ENCODE measurements at places on chromosomes 5 and 9.
A peak's percentile ranks its signal among the peaks of the same experiment; 100 is the strongest.

- no peak overlapping the region for H3K27ac ChIP-seq
- no peaks in the 10 kb centered on the region for H3K36me3 ChIP-seq
- no peaks in the 10 kb centered on the region for H3K4me1 ChIP-seq
- no peak overlapping the region for H3K4me3 ChIP-seq
- DNase-seq = no peak
Observed at GRCh38 chr5:8598356-8598755, 729.4 kb downstream of the MTRR start.

DNA sequence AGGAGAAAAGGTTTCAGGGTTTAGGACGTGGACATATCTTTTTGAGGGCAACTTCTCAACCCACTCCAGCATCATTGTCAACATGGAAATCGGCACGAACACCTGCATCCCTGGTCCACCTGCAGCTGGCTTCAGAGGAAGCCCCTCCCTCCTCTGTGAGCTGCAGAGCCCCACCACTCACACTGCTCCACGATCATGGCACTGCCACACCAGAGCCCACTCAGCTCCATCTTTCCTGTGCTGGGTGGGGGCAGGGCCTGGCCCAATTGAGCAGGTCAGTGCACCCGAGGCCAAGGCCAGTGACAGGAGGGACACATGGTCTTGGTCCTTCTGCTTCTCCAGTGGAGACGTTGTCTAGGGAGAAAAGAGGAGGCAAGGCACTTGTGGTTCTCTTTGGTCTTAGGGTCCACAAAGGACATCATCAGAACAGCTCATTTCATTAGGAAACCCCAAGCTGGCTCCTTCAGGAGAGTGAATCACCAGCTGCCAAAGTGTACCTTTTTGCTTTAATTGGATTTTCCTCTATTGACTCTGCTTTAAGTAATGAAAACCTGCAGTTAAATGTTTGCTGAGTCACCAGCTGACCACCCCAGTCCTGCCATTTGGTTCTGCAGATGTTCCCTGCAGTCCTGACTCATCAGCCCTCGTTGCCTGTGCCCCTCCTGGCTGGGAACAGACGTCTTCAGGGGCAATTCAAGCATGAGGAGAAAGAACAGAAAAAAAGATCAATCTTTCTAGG, 56.2 kb downstream of the UBE2QL1 start:
- H3K27me3 ChIP-seq = no peaks in the 10 kb centered on the region
- no peaks in the 10 kb centered on the region for H3K4me1 ChIP-seq
- H3K36me3 ChIP-seq = no peaks in the 10 kb centered on the region
- no peak overlapping the region for H3K4me3 ChIP-seq
- no peak overlapping the region for H3K27ac ChIP-seq
- no peak for DNase-seq

DNA sequence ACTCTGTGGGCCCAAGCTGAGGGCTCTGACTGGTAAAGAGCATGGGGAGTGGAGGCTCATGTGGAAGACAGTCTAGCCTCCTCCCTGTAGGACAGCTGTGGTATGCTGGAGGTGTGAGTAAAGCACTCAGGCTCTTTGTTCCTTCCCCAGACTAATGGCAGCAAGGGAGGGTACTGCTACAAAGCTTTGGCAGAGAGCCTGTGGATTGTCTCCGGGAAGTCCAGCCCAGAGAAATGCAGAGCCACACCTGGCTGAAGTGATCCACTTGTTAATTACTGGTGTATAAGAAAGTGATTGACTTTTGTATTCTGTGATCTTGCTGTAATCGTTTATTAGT, 161.7 kb downstream of the OXCT1 start:
- no peaks in the 10 kb centered on the region for H3K36me3 ChIP-seq
- DNase-seq = no peak

DNA sequence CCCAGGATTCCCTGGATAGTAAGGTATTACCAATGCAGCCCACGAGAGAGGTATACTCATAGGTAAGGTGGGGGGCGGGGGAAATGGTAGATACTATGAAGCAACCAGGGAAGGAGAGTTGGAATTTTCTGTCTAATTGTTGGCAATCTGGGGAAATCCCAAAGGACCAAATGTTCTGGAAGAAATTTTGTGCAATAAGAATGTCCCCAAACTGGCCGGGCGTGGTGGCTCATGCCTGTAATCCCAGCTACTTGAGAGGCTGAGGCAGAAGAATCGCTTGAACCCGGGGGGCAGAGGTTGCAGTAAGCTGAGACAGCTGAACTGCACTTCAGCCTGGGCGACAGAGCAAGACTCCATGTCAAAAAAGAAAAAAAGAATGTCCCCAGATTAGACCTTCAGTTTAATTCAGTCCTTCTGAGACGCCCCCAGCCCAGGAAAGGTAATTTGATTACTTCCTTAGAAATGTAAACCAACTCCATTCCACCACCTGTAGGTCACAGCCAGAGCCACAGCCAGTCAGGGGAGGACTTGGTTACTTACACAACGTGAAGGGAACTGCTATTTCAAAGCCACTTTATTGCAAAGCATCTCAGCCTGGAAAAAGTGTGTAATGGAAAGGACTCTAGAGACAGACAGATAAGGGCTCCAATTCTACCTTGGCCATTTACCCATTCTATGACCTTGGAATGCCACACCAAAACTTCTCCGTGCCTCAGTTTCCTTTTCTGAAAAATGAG, 50.0 kb upstream of the KLF4 start:
- no peaks in the 10 kb centered on the region for H3K27me3 ChIP-seq
- H3K4me1 ChIP-seq = peaks cover 10% of the 10 kb centered on the region
- H3K27ac ChIP-seq = peak overlapping the region; percentile 83
- peak; percentile 75 for DNase-seq

DNA sequence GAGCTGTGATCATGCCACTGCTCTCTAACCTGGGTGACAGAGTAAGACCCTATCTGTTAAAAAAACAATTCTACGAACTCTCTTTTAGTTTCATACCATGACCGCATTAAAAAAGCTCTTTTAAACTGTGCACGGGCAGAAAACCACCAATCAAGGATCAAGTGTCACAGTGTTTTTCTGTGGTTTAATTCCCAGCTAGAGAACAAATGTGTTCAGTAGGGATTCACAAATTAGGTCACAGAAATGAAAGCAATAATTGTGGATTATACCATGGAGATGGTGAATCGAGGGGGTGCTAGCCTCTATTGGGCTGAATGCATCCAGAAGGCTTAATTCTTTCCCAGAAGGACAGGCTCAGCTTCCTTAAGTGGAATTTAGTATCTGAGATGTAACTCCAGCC, 79.1 kb downstream of the ATG10 start:
- H3K4me3 ChIP-seq = no peak overlapping the region
- peaks cover 12% of the 10 kb centered on the region for H3K4me1 ChIP-seq
- no peak overlapping the region for H3K27ac ChIP-seq
- no peaks in the 10 kb centered on the region for H3K36me3 ChIP-seq
- H3K27me3 ChIP-seq = no peaks in the 10 kb centered on the region

- H3K4me3 ChIP-seq = no peak overlapping the region
- H3K4me1 ChIP-seq = no peaks in the 10 kb centered on the region
- no peaks in the 10 kb centered on the region for H3K36me3 ChIP-seq
- H3K27me3 ChIP-seq = no peaks in the 10 kb centered on the region
Observed at GRCh38 chr5:25863811-25864210, 1174.6 kb downstream of the CDH9 start.

DNA sequence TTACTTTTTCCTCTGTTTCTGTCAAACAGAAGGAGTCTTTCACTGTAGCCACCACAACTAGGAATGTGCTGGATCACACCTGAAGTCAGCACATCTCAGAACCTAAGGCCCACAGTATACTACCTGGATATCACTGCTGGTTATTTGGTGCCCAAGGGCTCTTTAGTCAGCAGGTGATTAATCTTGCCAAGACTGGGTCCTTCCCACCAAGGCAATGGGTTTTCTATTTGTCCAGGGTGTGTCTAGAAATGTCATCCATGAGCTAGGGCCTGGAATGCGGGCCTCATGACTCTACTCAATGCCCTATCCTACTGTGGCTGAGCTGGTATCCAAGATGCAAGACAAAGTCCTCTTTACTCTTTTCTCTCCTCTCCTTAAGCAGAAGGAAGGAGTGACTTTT, 9.8 kb upstream of the PCDHAC1 start:
- H3K4me3 ChIP-seq = no peak overlapping the region
- no peak overlapping the region for H3K27ac ChIP-seq
- H3K27me3 ChIP-seq = no peaks in the 10 kb centered on the region
- no peaks in the 10 kb centered on the region for H3K36me3 ChIP-seq
- DNase-seq = no peak

GRCh38 chr5:181130832-181131496, at the start of gene OR2V1:
TSS of gene OR2V1 (minus strand) at chr5:181131169. CDS start at chr5:181125304, 5,865 bp downstream.
- no peak within 1 kb of the TSS for H3K4me3 ChIP-seq
- no peak for DNase-seq
- H3K4me1 ChIP-seq = peaks cover 4% of the 10 kb centered on the region
- peaks cover 49% of the 10 kb centered on the region for H3K27me3 ChIP-seq
- no peak within 1 kb of the TSS for H3K27ac ChIP-seq

DNA sequence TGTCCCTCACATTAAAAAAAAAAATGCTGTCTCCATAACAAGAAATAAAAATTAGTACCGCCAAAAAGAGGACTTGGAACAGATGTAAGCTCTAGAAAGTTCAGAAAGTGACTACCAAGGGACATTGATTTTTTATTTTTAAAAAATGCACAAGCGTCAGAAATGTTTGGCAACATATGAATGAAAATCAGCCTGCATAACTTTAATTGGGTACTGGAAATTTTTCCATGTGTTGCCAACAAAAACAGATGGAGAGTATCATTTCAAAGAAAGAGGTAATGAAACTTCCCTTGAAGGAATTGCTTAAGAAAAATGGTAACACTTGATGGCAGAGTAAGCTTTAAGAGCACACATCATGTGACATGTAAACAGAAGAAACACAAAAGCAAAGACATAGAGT, 47.2 kb downstream of the OR2K2 start:
- no peak overlapping the region for H3K27ac ChIP-seq
- H3K27me3 ChIP-seq = no peaks in the 10 kb centered on the region
- no peak overlapping the region for H3K4me3 ChIP-seq

DNA sequence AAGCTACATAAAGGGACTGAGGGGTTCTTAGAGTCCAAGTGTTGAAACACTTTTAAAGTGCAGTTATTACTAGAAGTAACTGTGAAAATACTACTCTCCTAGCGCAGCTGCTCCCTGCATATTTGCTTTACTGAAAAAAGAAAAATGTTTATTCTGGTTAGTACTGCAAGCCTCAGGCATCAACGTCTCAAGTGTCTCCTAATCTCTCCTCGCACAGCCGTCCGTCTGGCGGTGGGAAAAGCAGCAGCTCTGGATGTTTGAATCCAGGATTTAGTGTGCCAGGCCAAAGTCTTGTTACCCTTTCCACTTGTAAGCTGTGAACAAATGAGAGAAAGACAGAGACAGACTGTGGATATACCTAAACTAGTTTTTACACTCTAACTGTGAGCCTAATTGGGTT, 31.1 kb downstream of the RORB start:
- H3K27me3 ChIP-seq = no peaks in the 10 kb centered on the region
- H3K4me3 ChIP-seq = no peak overlapping the region
- no peaks in the 10 kb centered on the region for H3K36me3 ChIP-seq
- no peak overlapping the region for H3K27ac ChIP-seq
- no peaks in the 10 kb centered on the region for H3K4me1 ChIP-seq
- no peak for DNase-seq

GRCh38 chr5:8905021-8905420, 640.9 kb downstream of the SEMA5A start:
- DNase-seq = no peak
- H3K4me3 ChIP-seq = no peak overlapping the region
- H3K27me3 ChIP-seq = no peaks in the 10 kb centered on the region
- H3K36me3 ChIP-seq = no peaks in the 10 kb centered on the region
- H3K4me1 ChIP-seq = no peaks in the 10 kb centered on the region

DNA sequence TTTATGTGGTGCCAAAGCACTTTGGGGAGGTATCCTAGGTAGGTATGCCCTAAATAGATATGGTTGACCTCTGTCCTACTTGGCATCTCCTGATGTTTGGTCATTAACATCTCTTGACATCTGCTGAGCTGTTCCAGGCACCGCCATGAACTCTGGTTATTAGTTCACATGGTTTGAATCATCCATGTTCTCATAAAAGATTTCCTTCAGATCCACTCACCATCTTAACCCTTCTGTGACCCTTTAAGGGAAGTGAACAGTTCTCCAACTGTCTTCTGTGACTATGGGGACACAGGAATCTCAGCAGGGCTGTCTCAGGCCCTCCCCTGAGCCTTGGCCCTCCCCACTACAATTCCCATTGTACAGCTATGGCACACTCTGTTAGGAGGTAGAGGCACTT, 167.7 kb downstream of the CDH6 start:
- H3K4me1 ChIP-seq = no peaks in the 10 kb centered on the region
- H3K4me3 ChIP-seq = no peak overlapping the region
- no peaks in the 10 kb centered on the region for H3K27me3 ChIP-seq
- no peak overlapping the region for H3K27ac ChIP-seq
- H3K36me3 ChIP-seq = no peaks in the 10 kb centered on the region
- no peak for DNase-seq

DNA sequence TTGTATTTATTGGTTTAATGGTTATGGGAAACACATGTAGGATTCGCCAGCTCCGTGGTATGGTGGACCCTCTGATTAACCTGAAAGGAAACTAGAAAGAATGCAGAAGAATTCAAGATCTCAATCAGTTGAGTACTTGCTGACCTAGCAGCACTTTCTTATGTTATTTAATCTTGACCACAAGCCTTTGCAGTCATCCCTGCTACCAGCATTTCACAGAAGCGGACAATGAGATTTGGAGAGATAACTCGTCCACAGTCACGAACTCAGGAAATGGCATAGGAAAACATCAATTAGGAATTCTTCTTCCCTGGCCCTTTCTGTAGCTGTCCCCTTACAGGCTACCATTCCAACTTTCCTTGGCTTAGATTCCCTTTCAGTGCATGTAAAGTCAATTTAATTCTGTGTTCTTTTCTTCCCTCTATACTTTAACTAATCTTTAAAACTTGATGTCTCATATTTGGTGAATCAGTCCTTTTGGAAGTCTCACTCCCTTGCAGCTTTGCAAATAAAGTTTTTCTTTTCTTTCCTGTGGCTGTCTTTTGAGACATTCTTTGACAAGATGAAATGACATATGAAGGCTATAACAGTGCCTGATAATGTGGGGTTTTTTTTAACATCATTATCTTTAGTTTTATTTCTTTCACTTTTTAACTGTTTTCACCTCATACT, 1.3 kb upstream of the SLC44A1 start:
- no peak overlapping the region for H3K4me3 ChIP-seq
- H3K4me1 ChIP-seq = peaks cover 38% of the 10 kb centered on the region
- H3K27me3 ChIP-seq = no peaks in the 10 kb centered on the region
- no peaks in the 10 kb centered on the region for H3K36me3 ChIP-seq

GRCh38 chr5:180463916-180464602, 30.1 kb upstream of the CNOT6 start:
- DNase-seq = peak; percentile 71
- H3K4me3 ChIP-seq = no peak overlapping the region
- H3K4me1 ChIP-seq = peaks cover 11% of the 10 kb centered on the region
- H3K27ac ChIP-seq = no peak overlapping the region
- no peaks in the 10 kb centered on the region for H3K36me3 ChIP-seq
